Aorta (tissue), 5 donors: ENCODE measurements at places on chromosomes 7 and 10. TPM values are rescaled to one million over a fixed set of nuclear protein-coding genes. Genes with fewer than 3 reads are reported as not detected.

DNA sequence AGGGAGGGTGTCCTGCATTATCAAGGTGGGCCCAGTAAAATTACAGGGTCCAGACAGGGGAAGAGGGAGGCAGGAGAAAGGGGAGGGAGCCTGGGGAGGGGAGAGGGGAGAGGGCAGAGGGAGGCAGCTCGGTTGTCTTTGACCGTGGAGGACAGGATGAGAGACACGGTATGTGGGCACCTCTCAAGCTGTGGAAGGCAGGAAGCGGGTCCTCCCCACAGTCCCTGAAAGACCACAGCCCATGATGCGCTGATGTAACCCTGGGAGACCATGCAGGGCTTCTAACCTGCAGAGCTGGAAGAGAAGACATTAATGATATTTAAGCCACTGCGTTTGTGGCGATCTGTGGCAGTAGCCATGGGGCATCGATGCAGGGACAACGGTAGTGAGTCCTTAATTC is 27.2 kb upstream of the MNX1 start:
- DNase-seq: no peak

The OPN4 gene
- polyA plus RNA-seq: not detected

The ADARB2 gene
- 0.79 TPM for polyA plus RNA-seq

The NUTM2E gene
- not detected for polyA plus RNA-seq

GRCh38 chr10:55305285-55305684 is 504.3 kb upstream of the PCDH15 start:
- no peak for DNase-seq

DNA sequence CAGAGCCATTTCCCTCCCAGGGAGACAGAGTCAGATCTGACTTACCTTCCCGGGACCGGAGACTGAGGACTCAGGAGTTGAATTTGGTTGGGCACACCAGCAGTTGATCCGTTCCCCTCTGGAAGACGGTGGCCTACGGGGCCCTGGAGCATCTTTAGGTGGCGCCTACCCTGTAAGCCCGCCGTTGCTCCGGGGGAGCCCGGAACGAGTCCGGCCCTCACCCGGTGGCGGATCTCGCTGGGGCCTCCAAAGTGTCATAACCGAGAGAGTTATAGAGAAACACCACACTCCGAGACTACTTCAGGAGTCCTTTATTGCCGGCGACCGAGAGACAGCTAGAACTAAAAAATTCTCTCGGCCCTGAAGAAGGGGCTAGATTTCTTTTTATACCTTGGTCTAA is 182.8 kb upstream of the MBL2 start:
- no peak for DNase-seq

The PODXL gene
- 1.9 TPM for polyA plus RNA-seq

- no peak for DNase-seq
Measured at GRCh38 chr7:103547451-103548284, 101.7 kb upstream of the SLC26A5 start.

GRCh38 chr7:21200503-21200902 is 227.4 kb upstream of the SP4 start:
- DNase-seq: no peak

DNA sequence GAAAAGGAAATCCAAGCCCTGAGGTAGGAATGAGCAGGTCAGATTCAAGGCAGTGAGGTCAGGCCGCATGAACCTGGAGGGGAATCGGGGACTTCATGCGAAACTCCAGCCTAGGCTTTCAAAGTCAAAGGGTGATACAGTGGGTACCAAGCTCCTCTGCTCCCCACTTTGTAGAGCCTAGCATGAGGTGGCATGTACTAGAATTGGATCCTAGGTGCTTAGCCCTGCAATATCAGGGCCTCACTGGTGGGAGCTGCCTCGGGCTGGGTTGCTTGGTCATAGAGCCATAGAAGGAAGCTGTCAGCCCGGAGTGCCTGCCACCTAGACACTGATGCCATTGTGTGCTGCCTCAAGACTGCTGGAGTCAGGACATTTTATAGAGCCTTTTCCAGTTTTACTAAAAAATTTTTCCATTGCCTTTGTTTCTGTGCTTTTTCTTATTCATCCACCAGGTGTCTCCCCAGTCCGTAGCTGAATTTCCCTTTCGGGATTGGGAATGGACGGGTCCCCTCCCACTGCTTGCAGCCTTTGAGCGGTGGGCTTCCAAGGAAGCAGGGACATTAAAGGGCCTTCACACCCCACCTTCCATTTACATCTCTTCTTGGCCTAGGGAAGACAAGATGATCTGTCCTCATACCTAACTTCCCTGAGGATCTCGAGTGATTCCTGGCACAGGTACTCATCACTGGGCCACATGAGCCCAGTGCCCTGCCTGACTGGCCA is 5.5 kb upstream of the LZTS2 start:
- DNase-seq: peak; percentile 36
